H9 (cell line): ENCODE measurements at places on chromosomes 1 and 21.

DNA sequence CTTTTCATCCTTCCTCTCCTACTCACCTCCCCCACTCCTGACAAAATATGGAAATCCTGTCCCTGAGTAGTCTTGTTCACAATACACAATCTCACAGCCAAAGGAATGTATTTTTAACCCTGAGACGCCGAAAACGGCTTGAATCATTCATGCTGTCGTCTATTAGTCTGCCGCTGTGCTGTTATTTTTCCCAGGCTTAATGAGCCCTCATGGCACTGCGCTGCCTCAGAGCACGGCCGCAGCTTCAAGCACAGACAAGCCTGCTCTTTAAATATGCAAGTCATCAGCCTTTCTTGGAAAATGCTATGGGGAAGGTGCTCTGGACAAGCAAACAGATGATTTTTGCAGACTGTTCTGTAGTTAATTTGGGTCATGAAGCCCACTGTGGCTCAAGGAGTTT lies 302.7 kb downstream of the DISC1 start:
- no peak for DNase-seq

- no peak for DNase-seq
These were observed 9.0 kb downstream of the NSL1 start for GRCh38 chr1:212782422-212783154.

GRCh38 chr1:215052256-215053015 lies 30.1 kb upstream of the KCNK2 start:
- no peak for DNase-seq

DNA sequence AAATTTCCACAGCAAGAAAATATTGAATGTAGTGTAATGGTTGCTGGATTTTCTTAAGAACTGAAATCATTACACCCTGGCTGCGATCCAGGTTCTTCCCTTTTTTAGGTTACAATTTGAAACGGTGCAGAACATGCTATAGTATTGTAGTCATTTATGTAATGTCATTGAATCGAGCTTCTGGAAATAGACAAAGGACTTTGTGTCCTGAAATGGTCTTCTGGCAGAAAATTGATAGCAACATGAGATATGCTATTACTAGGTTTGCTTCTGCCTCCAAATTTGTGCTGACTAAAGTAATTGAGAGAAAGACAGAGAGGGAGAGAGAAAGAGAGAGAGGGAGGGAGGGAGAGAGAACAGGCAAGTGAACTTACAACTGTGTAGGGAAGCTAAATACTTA lies 146.2 kb upstream of the NFIA start:
- no peak for DNase-seq

GRCh38 chr1:81472387-81472786 lies 328.3 kb upstream of the ADGRL2 start:
- no peak for DNase-seq

- no peak for DNase-seq
These were observed 1.8 kb downstream of the CDC42BPA start for GRCh38 chr1:227316456-227316855.

DNA sequence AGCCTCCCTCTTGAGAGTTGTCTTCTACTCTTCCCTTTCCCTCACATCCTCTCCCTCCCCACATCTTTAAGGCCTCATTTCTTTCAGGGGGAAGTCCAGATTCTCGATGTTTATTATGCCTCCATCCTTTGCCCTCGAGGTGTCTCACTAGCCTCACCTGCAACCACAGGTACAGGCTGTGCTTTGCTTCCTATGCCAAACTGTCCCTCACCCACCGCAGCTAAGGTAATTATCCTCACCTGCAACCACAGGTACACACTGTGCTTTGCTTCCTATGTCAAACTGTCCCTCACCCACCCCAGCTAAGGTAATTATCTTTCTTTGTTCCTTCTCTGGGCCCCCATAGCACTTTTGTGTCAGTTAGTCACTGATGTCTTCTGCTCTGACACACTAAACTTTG lies 328.1 kb upstream of the SNX7 start:
- DNase-seq: no peak

- DNase-seq: no peak
These were observed 54.1 kb downstream of the RIPK4 start for GRCh38 chr21:41712730-41713129.

- DNase-seq: no peak
These were observed 15.9 kb upstream of the ZBTB21 start for GRCh38 chr21:42026082-42026435.

- peak; percentile 79 for DNase-seq
These were observed 322 bp downstream of the DCLRE1B start for GRCh38 chr1:113905435-113905861.

GRCh38 chr1:110237386-110238152 lies 27.5 kb downstream of the KCNC4 start:
- DNase-seq: no peak

DNA sequence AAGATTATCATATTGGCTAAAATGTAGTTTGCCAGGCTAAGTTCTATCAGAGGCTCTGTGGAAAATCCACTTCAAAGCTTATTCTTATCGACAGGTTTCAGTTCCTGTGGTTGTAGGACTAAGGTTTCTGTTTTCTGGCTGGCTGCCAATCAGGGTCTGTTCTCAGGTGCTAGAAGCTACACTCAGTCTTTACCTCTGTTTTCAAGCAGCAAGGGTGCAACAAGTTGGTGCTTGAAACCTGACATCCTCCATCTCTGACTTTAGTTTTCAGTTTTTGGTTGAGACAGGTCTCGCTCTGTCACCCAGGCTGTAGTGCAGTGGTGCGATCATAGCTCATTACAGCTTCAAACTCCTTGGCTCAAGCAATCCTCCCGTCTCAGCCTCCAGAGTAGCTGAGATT lies 15.3 kb upstream of the TMCO2 start:
- no peak for DNase-seq

DNA sequence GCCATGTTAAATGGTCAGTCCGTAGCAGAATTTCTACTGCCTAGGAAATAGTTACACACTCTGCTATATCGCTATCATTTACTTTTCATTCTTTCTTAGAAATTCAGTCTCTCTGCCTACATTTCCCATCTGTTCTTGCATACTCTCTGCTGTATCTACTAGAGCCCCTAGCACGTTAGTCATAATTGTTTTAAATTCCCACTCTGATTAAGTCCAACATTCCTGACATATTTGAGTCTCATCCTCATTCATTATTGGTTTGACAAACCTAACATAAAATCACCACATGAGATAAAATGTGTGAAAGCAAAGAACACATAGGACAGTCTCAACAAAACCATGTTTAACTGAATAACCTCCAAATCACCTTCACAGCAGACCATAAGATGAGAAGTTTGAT lies 513.6 kb downstream of the PLPP3 start:
- DNase-seq: no peak

DNA sequence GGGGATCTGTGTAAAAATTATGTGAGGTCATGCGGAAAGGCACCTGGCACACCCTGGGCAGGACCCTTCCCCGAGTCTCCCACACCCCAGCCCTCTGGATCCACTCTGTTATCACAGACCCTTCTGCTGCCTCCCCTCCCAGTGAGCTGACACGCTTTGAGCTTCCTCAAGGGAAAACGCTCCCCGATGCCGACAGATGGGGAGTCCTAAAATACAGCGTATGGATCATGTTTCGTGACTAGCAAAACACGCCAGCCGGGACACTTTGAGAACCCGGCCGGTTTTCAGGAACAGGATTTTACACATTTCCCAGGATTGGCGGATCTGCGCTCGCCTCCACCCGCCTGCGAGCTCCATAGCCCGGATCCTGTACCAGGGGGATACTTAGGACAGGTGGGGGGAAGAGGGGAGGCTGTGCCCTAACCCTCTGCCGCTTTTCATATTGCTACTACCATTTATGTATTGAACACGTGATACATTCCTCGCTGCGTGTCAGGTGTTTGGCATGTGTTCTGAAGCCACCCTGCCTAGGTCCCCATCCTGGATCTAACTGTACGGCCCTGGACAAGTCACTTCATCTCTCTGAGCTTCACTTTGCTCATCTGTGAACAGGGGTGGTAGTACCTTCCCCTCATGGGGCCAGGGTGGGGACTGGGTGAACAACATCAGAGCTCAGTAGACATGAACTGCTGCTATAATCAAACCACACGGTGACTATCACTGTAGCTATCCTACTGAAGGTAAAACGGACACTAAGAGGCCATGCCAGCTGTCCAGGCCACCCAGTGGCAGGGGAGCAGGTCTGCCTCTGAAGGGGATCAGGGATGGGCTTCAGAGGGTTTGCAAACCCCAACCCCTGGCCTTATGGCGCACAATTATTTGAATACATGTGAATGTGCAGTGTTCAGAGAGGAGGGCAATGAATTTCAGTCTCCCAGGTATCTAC lies 63.2 kb downstream of the SSBP3 start:
- DNase-seq: no peak

DNA sequence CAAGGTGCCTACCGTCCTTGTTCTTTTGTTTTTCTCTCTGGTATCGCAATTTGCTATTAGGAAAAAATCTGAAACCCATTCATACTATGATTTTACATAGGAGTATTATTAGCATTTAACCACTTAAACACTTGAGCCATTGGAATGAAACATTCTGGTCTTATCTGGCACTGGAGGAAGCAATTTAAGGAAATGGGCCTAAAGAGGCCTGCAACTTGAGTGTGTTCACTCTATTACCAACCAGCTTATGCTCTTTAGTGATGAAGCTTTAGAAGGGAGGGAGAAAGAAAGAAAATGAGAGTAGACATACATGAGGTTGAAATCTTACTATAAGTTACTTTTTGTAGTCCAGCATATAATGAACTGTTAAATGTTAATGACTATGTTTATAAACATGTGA lies 5.7 kb downstream of the GJA5 start:
- no peak for DNase-seq

DNA sequence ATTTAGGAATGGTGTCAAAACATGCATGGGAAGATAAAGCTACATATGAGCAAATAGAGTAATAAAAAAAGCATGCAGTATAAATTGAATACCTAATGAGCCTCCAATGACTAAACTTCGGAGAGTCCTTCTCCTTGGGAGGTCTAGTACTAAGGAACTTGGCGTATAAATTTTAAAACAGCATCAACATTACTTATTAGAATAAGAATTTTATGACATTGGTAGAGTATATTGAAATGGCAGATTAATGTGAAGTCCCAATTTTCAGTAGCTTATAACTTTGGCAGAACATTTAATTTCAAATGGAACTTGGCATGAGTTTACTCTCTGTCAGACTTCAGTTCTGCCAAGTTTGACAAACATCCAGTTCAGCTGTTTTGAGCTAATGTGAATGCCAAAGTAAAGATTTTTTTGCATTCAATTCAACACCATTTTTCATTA lies 104.7 kb upstream of the RGS18 start:
- DNase-seq: no peak

- DNase-seq: peak; percentile 39
These were observed 524 bp downstream of the TP53BP2 start for GRCh38 chr1:223845037-223845809.

GRCh38 chr1:19976317-19977003 lies 3.0 kb downstream of the PLA2G2A start:
- DNase-seq: no peak
